HEK293T (cell line): ENCODE measurements at places on chromosomes 5 and 9.

DNA sequence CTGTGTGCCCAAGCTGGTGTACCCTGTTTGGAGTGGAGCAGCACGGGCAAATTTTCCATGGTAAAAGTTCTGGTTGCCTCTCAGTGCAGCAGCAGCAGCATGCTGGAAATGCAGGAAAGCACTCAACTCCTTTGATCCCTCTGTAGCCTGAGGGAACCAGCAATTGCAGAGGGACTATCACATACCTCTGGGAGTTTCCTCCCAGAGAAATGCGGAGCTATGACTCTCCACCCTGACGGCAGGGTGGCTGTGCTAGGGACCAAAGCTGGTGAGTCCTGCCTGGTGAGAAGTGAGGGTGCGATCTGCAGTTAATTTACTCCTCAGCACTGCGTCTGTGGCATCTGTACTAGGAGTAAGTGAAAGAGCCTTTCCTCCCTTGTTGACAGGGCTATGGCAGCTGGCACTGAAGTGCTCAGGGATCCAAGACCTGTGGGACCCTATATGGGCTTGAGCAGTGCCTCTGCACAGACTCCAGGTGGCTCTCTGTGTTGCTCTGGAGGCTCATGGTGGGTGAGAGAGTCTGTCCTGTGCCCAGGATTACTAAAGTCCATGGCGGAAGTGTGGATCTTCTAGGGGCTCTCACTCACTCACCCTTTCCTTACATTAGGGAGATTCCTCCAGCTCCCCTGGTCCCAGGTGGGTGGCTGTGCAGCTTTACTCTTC is 601.2 kb upstream of the TYRP1 start:
- no peak for DNase-seq

DNA sequence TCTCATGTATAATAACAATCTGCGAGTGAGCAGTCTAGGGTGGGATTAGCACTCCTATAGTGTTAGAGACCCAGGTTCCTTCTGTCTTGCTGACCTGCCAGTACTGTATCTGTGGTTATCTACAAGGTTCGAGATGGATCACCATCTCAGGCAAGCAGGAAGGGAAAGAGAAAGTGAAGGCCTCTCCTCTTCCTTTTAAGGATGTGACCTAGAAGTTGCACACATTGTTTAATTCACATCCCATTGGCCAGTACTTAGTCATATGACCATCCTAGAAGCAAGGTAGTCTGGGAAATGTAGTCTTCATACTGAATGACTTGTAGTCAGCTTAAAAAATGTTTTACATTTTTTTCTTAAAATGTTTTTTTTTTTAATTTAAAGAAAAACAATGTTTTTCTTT is 168.6 kb downstream of the CARTPT start:
- peak; percentile 39 for DNase-seq

GRCh38 chr9:6512085-6512657 is 99.2 kb downstream of the UHRF2 start:
- DNase-seq, result no peak

GRCh38 chr5:135604056-135604455 is 25.3 kb upstream of the CXCL14 start:
- DNase-seq, result no peak

DNA sequence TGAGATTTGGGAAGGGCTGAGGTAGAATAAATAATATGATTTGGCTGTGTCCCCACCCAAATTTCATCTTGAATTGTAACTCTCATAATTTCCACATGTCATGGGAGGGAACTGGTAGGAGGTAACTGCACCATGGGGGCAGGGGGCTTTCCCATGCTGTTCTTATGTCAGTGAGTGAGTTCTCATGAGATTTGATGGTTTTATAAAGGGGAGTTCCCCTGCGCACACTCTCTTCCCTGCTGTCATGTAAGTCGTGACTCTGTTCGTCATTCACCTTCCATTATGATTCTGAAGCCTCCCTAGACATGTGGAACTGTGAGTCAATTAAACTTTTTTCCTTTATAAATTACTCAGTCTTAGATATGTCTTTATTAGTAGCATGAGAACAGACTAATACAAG is 115.5 kb upstream of the STARD4 start:
- DNase-seq, result no peak

GRCh38 chr5:139848508-139849100 is 53.0 kb downstream of the PSD2 start:
- DNase-seq, result no peak

- DNase-seq, result no peak
These were observed 242.1 kb downstream of the ZNF608 start for GRCh38 chr5:124504081-124504916.

DNA sequence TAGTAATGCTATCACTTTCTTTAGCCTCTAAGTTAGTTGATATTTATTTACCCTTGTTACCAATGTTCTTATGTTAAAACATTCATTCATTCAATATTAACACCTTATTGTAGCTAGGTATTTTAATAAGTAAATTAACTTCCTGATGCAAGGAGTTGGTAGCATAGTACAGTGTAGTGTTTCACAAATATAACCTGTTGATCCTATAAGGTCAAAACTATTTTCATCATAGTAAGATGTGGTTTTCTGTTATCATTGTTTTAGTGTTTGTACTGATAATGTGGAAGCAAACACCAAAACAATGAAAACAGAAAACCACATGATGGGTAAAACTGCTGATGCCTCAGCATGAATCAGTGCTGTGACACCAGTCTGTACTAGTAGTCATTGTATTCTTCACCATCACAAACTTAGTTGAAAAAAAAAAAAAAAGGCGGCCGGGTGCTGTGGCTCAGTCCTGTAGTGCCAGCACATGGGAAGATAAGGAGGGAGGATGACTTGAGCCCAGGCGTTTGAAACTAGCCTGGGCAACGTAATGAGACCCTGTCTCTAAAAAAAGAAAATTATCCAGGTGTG is 36.5 kb downstream of the ZCCHC7 start:
- no peak for DNase-seq

GRCh38 chr9:129353697-129354336 is 175.8 kb upstream of the IER5L start:
- DNase-seq, result no peak

GRCh38 chr5:170563824-170564567 is 60.2 kb downstream of the KCNIP1 start:
- no peak for DNase-seq

GRCh38 chr5:82338771-82339373 is 60.7 kb upstream of the RPS23 start:
- DNase-seq, result no peak

DNA sequence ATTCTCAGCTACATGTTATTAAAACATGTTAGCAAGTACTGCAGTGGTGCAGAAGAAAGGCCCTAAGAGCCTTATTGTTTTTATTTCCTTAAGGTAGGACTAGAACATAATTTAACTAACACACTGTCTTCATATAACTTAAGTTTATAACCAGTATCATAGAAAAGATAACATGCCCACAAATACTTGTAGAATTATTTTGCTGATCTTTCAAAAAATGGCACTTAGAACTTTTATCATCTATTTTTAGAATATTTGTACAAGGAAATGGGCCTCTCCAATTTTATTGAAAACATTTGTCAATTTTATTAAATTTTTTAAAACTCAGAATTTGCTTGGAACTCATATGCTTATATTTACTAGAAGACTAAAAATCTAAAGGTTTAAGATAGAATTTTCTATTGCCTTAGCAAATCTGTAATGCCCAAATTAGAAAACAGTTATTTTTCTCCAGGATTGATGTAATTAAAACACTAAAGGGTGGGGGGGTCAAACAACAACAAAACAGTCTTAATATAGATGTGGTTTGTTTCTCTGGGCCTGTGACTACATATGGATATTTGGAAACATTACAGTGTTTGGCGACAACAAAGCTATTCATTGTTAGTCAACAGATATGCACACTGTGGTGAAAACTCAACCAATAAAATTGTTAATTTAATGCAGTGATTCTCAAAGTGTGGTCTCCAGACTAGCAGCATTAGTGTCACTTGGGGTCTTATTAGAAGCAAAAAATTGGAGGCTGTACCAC is 360.4 kb downstream of the PDE4D start:
- DNase-seq, result no peak

DNA sequence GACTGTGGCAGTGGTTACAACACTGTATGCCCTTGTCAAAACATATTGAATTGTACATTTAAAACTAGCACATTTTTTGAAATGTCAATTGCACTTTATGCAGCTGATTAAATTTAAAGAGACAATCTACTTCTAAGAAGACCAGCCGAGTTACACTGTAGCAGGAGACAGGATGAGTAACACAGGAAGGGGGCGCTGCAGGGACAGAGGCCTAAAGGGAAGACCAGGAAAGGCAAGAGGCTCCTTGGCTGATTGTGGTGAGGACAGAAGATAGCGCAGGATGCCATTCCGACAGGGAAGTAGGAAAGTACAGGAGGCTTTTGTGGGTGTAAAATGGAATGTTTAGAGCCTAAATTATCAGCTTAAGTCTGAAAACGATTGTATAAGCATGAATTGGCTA is 28.2 kb upstream of the PPP2R2B start:
- peak; percentile 13 for DNase-seq

DNA sequence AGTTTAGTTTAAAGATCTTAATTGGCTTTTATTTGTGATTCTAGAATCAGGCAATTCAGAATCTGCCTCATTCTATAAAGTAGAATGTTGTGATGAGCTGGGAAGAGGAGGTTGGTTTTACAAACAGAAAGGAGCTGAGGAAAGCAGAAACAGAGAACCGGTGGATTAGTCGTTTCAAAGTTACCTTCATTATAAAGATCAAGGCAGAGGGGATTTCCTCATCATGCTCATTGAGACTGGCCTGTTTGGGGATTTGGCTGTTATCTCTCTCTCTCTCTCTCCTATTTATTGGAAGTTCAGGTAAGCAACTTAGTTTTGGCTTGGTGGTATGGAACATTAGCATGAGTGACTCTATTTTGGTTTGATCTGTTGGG is 134.0 kb downstream of the GCNT1 start:
- no peak for DNase-seq

- no peak for DNase-seq
These were observed 17.7 kb downstream of the CMBL start for GRCh38 chr5:10289991-10290390.

GRCh38 chr9:81239388-81239787 is 450.0 kb downstream of the TLE1 start:
- no peak for DNase-seq

- no peak for DNase-seq
These were observed 294.9 kb downstream of the TAF11L14 start for GRCh38 chr5:17929171-17929570.

- no peak for DNase-seq
These were observed 26.9 kb upstream of the EXOC3 start for GRCh38 chr5:415928-416635.

GRCh38 chr5:120358949-120359348 is 105.2 kb upstream of the PRR16 start:
- no peak for DNase-seq

DNA sequence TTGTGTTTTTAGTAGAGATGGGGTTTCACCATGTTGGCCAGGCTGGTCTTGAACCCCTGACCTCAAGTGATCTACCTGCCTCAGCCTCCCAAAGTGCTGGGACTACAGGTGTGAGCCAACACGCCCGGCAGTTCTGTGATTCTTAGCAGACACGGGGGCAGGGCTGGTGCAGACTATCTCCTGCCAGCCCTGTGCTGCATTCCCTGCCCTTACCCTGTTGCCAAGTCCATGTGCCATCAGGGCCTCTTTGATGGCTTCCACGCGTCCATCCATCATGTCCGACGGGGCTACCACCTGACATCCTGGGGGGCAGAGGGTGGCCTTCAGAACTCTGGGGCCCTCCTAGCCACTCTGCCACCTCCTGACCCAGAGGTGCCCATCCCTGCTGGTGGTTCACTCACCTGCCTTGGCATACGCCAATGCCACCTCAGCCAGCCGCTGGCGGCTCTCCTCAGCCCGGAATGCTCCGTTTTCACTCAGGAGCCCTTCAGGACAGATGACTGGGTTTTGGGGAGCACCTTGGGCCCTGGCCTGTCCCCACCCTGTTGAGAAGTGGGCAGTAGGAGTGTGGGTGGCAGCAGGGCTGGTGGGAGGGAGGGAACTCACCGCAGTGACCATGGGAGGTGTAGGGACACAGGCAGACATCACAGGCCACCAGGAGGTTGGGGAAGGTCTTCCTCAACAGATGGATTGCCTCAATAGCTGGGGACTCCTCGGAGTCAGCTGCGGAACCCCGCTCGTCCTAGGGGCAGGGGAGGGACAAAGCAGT is 10.7 kb downstream of the ALAD start:
- DNase-seq, result no peak

GRCh38 chr9:34010979-34011378 is 37.7 kb downstream of the UBAP2 start:
- DNase-seq, result no peak

GRCh38 chr5:99441235-99441634 is 512.4 kb upstream of the CHD1 start:
- DNase-seq, result no peak

GRCh38 chr5:116674881-116675625 is 100.4 kb upstream of the SEMA6A start:
- DNase-seq, result no peak

DNA sequence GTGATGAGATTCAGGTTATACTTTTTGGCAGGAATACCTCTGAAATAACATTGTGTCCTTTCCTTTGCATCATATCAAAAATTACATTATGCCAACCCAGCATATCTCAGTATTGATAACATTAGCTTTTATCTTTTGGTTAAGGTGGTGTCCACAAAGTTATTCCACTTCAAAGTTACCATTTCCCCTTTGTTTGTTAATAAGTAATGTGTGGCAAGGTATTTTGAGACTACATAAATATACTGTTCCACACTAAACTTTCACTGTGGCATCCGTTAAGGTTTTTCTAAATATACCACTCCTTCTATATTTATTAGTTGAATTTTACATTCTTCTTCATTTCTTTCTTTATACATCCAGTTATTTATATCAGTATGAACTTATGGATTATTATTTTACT is 14.1 kb upstream of the ARHGEF37 start:
- DNase-seq, result no peak

- DNase-seq, result no peak
These were observed 4.4 kb downstream of the LHFPL2 start for GRCh38 chr5:78644129-78644528.

DNA sequence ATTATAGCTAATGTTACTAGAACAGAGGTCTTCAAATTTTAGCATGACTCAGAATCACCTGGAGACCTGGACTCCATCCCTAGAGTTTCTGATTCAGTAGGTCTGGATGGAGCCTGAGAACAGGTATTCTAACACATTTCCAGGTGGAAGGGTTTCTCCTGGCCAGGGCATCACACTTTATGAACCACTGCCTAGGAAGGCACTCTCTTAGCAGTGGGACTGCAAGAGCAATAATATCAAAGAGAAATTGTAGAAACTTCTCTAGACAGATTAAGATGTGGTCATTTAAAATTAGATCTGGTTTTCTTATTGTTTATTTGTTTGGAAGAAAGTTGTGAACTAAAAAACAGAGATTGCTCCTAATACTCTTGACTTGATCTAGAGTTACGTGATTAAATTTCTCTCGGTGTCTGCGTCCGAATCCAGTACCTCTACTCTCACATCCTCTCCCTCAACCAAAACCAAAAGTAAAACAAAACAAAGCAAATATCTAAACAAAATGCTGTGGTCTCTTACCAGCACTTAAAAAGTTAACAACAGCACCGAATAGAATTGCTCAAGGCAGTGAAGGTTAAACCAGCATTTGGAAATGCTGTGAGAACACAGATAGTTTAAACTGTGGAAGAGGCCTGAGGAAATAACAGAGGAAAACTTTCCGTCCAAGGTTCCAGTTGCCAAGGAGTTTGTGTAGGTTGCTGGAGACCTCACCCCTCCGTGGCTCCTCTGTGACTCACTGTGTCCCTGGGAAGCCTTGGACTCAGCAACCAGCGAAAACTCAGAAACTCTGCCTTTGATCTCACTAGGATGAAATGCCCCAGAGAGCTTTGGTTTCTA is 193.4 kb downstream of the ARRDC3 start:
- no peak for DNase-seq

- no peak for DNase-seq
These were observed 417.9 kb upstream of the ACTBL2 start for GRCh38 chr5:57900381-57900944.

- DNase-seq, result no peak
These were observed 22.9 kb upstream of the ROPN1L start for GRCh38 chr5:10418654-10419345.
